ENCODE measurements at places on chromosomes 7 and 10.

- no peak for DNase-seq
Observed at GRCh38 chr10:123144697-123145541, 3.0 kb upstream of the HMX2 start.

DNA sequence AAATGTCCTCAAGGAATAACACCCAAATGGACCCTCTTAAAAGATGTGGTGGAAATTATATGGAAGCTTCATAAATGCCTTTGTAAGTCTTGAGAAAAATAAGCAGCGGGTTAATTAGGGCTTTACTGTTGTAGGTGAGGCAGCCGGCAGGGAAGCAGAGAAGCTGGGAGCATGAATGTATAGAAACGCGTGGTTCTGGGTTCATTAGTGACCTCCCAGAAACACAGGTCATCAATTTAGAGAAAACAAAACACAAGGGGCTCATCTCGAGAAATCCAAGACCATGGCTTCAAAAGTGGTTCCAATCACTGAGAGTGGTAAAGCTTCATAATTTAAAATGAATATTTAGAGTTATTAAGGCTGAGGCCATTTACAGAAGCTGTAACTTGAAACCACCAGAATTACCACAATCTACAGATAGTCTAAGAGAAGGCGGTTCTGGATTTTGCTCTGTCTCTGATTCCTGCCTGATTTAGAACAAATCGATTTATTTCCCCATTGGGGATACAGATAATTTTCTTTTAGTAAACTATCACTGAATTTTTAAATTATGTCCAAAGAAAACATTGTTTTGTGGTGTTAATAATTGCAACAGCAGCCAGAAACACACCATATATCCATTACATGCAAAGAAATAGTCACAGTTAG is 20.7 kb downstream of the GARIN1A start:
- DNase-seq, result no peak

DNA sequence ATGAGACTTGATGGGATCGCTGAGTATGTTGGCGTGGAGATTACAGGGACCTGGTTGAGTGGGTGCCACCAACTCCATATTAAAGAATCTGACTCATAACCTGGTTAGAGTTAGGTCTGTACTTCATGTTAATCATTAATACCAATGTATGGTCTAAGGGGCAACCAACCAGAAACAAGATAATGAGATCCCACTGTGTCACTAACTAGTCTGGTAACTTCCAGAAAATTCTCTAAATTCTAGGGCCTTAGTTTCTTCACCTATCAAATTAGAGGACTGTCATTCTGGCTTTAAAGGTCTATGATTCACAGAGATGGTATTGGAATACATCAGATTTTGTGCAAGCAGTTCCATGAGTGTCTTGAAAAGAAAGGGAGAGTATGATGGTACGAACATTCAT is 102.2 kb downstream of the SNX10 start:
- DNase-seq, result no peak

GRCh38 chr10:22372917-22373316 is 27.6 kb downstream of the SPAG6 start:
- no peak for DNase-seq

DNA sequence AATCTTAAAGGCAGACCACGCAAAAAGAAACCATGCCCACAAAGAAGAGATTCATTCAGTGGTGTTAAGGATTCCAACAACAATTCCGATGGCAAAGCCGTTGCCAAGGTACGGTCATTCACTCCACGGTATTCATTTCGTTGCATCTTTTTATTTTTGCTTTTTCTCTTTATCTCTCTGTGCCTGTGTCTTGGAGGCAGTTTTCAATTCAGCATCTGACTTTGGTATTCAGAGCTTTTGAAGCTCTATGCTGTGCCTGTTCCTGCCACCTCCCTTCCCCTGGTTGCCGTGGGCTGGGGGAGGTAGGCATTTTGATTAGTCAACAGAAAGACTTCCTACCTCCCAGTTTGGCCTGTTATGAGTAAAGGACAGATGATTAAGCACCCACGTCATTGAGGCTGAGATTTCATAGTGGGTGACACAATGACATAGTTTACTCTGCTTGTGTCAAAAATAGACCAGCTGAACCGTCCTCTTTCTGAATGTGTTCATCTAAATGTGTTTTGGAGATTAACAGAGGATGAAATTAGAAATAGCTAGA is 149.5 kb downstream of the ARID5B start:
- no peak for DNase-seq

DNA sequence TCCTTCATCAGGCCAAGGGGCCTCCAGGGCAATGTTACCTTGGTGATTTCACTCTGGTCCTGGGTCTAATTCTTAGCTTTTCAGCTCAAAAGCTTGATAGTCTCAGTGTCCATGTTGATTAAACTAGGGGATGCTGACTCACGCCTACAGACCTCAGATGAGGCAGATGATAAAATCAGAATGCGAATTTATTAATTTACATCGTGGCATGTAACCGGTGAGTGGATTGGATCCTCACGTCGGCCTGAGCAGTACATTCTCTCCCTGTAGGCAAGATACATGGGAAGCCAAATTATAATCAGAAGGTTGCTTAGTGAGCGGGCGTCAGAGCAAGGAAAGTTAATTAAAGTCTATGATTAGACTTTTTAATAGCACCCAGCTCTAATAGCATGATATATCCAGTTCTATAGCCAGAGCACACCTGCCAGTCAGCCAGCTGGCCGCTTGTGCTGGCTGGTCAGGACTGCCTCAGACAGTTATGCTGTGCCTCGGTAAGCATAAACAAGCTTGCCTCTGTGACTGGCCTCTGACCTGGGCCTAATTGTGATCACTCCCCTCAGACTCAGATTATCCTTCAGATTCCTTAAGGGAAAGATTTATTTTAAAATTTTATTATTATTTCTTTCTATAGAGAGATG is 20.2 kb upstream of the CPA5 start:
- no peak for DNase-seq

All from D341Med (cell line).